Nasal cavity respiratory epithelium epithelial cell of viscerocranial mucosa (primary cell): ENCODE measurements at places on chromosomes 3 and 15. TPM values are rescaled to one million over a fixed set of nuclear protein-coding genes. Genes with fewer than 3 reads are reported as not detected.

GPX1 gene
- total RNA-seq = 266 and 358 TPM in 2 replicates

IFRD2 gene
- total RNA-seq = 117 and 171 TPM in 2 replicates

SLC9A9 gene
- 1.0 and 8.9 TPM in 2 replicates for total RNA-seq

CPLX3 gene
- total RNA-seq = not detected in 2 replicates

ILDR1 gene
- total RNA-seq = 1.4 and 1.7 TPM in 2 replicates

PARL gene
- 35.3 and 58.8 TPM in 2 replicates for total RNA-seq

THRB gene
- 7.5 and 14.2 TPM in 2 replicates for total RNA-seq
